ENCODE measurements at places on chromosomes 16 and 17.

DNA sequence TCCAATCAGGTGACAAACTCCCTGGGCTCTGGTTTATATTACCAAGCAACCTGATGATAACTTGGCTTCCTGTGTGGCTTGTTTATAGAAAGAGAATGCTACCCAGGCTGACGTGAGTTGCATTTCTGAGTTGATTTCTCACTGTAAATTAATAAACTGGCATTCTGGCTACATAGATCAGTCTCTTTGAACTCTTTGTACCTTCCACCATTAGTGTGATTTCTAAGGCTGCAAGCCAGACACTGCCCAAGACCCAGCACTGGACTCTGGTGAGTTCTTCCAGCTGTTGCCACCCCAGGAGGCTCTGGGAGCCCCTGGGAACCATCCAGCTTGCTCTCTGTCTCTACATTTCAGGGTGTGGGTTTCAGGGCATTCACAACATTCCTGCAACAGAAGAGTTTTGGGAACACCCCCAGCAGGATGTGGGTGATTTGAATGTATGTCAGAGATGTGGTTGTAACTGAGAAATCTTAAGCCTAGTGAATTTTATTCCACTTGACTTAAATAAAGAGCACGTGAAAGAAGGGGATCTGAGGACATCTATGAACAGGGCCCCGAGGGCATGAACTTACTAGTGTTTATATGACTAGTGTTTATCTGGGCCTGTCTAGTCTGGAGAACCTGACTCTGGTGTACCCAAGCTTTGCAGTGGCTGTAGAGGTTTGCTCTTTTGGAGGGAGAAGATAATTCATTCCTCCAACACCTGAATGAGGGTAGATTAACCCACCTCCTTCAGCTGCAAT is 30.3 kb upstream of the LRRC37A start:
- DNase-seq = no peak

DNA sequence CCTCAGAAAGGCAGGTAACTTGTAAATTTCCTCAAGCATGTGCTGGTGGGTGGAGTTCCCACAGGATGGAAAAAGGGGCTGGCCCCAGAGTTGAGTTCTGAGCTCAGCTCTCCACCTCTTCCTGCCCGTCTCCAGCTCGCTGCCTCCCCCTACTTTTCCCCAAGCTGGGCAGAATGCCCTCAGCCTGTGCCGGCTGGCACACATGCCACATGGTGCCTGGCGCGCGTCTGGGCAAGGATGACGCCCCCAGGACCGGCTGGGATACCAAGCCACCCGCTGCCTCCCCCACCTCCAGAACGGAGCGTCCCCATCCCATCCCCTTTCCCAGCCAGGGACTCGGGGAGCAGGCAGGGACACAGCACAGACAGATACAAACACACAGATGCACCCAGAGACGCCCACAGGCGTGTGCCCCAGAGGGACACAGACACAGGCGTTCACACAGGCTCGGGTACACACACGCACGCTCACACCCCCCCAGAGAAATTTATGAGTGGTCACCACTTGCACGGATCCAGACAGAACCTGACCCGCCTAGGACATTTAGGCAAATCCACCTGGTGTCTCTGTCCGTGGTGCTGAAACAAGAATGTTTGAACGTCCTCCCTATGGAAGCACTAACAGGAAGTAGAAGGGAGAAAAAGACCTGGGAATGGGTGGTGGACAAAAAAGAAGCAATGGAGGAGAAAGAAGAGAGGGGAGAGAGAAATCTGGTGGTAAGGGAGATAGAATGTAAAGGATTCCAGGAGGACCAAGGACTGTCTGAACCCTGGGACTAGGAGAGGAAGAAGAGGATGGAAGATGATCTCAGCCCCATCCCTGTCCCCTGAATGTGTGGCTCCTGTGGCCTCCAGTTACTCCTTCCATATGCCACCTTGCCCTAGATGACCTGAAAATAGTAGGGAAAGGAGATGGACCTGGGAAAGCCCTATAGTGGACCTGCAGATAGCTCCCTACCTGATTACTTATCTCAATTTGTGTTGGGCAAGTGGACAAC is 15.5 kb downstream of the NEUROD2 start:
- DNase-seq = no peak

DNA sequence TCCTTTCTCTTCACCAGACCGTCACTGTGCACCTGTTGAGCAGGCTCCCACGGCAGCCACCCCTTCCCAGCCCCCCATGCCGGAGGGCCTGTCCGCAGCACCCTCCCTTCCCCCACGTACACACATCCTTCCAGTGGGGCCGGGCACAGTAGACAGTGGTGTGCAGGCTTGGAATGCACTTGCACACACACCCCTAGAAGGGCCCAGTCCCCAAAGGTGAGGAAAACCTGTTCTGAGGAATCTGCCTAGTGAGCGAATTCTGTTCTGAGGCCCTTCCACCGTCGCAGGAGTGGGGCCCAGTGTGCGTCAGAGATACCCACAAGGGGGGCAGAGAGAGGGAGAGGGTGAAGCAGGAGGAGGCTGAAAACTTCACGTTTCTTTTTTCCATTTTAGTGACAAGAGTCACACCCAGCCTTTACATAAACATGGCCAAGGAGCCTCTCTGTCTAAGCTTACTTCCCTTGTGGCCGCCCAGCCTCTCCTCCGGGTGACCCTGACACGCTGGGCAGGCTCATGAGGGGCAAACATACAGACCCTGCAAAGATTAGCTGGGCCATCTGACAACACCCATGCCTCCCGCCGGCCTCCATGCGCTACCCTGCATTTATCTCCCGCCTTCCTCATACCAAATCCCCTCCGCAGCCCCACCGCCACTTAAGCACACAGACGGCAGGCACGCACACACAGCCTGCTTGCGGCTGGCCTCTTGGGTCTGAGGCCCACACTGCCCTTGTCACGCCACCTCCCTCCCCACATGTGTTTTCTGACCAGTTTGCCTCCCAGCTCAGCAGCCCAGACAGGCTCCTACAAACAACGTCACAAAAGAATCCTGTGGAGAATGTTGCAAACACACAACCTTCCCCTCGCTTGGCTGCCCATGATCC is 1.8 kb downstream of the ZBTB4 start:
- DNase-seq = no peak

- no peak for DNase-seq
Observed at GRCh38 chr17:61230972-61231820, 168.4 kb upstream of the TBX2 start.

DNA sequence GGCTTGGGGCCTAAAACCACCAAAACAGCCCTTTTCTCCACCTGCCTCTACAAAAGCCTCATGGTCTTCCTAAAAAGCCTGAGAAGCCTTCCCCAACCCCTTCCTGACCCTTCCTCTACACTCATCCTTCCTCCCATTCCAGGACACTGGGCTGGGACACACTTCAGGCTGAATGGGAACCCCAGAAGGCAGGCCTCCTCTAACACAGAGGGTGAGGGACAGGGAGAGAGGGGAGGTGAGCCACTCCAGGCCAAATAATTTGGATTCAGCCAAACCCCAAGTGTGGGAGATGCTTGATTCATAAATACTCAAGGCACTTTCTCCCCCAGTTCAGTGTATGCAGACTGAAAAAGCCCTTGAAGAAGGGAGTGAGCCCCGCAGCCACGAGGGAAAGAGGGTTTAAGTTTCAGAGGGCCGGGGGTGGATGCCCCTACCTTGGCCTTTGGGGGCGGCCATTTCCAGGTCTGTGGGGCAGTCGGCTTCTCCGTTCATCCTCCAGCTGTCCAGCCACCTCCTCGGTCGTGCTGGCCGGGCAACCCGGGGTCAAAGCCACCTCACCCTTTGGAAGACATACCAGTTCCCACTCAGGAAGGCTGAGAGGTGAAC is 1.6 kb downstream of the UBTF start:
- no peak for DNase-seq

DNA sequence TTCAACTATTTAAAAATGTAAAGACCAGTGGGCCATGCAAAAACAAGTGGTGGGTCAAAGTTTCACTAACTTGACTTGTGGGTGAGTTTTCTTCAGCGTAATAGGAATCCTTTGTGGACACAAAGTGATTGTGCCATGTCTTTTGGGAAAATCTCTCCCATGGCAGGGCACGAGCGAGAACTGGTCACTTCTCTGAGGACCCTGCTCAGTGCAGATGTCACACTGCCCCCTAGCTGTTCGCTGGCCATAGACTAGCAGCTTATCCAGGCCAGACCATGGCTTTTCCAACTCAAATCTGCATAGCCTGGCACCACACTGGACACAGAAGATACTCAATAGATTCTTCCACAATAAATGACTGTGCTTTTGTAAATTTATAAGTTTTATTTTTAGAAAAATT is 306.0 kb upstream of the CCL2 start:
- DNase-seq = no peak

- no peak for DNase-seq
Observed at GRCh38 chr16:61791464-61791863, 244.8 kb downstream of the CDH8 start.

DNA sequence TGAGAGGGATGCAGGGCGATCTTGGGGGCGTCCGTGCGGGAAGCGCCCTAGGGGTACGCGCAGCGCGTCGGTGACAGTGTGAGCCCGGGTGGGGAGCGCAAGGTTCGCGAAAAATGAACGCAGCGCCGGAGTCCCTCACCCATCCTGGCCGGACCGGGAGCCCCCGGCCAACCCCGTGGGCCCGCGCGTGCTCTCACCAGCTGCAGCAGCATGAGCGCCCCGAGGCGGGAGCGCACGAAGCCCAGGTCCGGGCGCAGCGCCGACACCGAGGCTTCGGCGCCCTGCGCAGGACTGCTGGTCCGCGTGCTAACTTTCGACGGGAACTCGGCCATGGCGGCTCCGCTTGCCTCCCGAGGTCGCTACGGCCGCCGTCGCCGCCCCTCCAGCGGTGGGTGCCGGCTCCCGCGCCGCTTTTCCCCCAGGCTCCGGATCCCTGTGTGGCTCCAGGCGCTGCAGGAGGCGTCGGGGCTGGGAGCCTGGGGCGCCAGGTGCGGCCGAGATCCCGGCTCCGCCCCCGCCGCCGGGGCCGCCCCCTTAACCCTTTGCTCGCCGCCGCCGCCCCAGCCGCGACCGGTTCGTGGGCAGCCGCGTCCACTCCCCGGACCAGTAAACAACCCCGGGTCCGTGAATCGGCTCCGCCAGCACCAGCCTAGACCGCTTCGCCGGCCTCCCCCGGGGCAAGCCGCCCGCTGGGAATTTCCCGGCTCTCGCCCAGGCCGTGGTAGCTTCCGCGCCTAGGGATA is at the start of gene PLLP:
TSS of gene PLLP (minus strand) at position 464 of the 743 bp plus-strand sequence. CDS start at position 332, 132 bp downstream.
- peak; percentile 65 for DNase-seq

GRCh38 chr16:88773812-88774291 is 11.2 kb downstream of the PIEZO1 start:
- DNase-seq = no peak

GRCh38 chr16:85984231-85984880 is 85.4 kb downstream of the IRF8 start:
- no peak for DNase-seq

DNA sequence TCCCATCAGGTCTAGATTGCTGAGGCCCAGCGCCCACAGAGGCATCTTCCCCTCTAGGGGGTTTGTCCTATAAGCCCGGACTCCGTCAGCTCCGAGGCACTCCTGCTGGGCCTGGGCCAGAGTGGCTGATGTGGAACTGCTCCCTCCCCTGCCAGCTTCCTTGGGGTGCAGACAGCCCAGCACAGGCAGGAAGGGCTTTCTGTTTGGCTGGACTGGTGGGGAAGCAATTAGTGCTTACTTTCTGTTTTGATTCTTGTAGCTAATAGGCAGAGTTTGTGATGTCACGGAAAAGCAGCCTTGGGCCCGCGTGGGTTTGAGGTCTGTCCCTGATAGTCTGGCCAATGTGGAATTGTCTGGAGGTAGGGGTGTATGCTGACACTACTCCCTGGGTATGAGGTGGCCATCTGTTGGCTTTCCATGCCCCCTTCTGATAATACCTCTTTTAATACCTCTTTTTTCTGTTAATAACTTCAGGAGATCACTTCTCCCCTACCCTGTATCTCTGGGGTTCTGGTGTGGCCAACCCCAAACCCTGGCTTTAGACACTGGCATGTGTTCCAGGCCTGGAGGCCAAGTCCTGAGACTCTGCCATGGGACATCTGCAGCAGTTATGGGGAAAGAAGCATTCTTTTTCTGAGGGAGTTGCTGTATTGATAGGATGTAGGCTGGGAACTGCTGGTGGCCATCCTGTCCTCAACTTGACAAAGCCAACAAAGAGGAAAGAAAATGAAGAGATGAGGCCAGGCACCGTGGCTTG is 190.9 kb downstream of the RAB11FIP4 start:
- DNase-seq = peak; percentile 35

- peak; percentile 46 for DNase-seq
Observed at GRCh38 chr17:58328195-58329034, at the start of gene TSPOAP1. TSPOAP1 (minus strand) TSS chr17:58328795; CDS start chr17:58327920, 875 bp downstream.

- DNase-seq = no peak
Observed at GRCh38 chr16:86626966-86627365, 48.6 kb downstream of the FOXL1 start.

DNA sequence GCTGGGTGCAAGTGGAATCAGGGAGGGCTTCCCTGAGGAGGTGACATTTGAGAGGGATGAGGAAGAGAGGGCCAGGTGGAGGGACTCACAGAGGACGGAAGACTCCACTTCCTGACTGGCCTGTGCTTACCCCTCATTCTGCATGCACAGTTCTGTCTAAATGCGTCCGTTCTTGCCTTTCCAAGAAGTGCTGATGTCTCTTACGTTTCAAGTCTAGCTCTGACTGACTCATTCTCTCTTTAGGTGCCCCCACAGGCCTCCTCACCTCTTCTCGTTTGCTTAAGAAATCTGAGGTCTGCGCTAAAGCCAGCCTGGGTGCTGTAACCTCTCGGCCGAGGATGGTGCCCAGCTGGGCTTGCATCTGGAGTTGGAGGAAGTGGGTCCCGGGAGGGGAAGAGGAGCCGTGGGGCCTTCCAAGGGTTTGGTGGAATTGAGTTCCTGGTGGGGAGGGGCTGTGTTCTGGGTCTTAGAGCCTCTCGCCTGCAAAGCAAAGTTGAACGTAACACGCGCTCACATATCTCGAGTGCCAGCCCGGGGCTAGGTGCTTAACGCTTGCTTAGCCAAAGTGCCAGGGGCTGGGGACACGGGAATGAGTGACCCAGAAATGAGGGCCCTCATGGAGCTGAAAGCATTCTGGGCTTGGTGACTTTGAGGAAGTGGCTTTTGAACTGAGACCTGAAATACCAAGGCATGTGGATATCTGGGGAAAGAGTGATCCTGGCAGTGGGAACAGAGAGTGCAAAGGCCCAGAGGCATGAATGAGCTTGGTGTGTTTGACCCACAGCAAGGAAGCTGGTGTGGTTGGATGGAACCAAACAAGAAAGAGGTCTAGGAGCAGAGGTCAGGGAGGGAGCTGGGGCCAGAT is 4.8 kb downstream of the IL4R start:
- DNase-seq = no peak

DNA sequence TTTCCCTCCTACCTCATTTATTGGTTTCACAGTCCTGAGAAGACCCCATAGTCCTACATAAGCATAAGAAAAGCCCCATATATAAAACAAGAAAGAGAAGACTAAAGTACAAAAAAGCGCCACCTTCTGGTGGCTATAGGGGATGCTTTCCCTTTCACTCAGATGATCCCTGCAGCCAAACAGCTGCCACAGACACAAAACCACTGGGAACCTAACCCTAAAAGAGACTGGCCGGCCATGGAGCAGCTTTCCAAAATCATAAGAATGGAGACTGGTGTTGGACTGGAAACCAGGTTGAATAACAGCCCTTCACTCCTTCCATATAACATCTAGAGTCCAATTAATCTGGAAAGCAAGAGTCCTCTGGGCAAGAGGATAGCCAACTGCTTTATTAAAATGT is 11.4 kb downstream of the DYNC1LI2 start:
- DNase-seq = no peak

All from hippocampal formation (tissue), 2 donors.